ENCODE measurements at places on chromosomes 4 and X. TPM values are rescaled to one million over a fixed set of nuclear protein-coding genes. Genes with fewer than 3 reads are reported as not detected.

Gene COL4A5
- total RNA-seq = not detected

Gene KLB
- not detected for total RNA-seq

Gene SOWAHB
- total RNA-seq = not detected

Gene SERPINA7
- total RNA-seq = not detected

Gene CSAG1
- not detected for total RNA-seq

Gene TLR6
- 3.7 TPM for total RNA-seq

Gene KCTD8
- not detected for total RNA-seq

Gene DCAF12L1
- total RNA-seq = not detected

Gene SPANXN4
- total RNA-seq = not detected

Gene SH3RF1
- total RNA-seq = 0.82 TPM

Gene DCAF8L2
- not detected for total RNA-seq

Gene FGA
- total RNA-seq = not detected

Gene SOX3
- not detected for total RNA-seq

Gene TIGD4
- 0.23 TPM for total RNA-seq

Gene TRPC5OS
- total RNA-seq = not detected

Gene OCIAD2
- 91.7 TPM for total RNA-seq

Gene TBX22
- total RNA-seq = not detected

Gene DUSP21
- not detected for total RNA-seq

Gene TMEM144
- total RNA-seq = 0.60 TPM

Gene TMEM31
- total RNA-seq = 0.49 TPM

Data from activated naive CD4-positive, alpha-beta T cell treated with anti-CD3 and anti-CD28 coated beads, Interleukin-2, amount 50 U/mL, for 72 hours (primary cell).